ENCODE measurements at places on chromosomes 11 and 22.

GRCh38 chr11:116976941-116977570 lies 121.2 kb downstream of the SIK3 start:
- no peak for DNase-seq

DNA sequence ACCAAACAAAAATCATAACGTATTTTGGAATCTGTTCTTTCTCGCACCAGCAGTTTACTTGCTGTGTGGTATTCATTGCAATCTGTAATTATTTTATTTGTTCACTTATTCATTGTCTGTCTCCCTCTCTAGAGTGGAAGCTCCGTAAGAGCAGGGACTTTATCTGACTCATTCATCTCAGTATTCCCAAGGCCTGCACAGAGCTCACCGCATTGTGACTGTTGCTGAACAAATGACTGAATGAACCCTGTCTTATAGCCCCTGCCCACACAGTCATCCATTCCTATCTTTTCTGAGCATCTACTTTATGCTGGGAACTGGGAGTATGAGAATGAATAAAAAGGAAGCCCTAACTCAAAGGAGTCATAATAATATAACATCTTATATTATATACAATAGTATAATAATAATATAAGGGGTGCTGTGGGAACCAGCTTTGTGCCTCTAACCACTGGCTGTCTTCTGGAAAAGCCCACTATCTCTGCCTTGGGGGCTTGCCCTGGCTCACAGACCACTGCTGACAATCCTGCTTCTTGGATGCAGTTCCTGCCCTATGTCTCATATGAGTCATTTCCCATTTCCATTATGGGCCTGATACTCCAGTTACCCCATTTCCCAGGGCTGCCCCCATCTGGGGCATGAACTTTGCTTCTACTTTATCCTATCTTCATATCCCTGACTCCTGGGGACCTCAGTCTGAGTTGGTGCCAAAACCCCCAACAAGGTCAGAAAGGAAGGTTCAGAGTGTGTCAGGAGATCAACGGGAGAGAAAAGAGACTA lies 11.0 kb downstream of the XRRA1 start:
- DNase-seq, result no peak

GRCh38 chr11:94513091-94513490 lies 830 bp downstream of the C11orf97 start:
- DNase-seq, result peak; percentile 28

GRCh38 chr11:75447415-75447814 lies 14.4 kb upstream of the KLHL35 start:
- no peak for DNase-seq

- DNase-seq, result no peak
Measured at GRCh38 chr11:92266806-92267205, 42.2 kb downstream of the FAT3 start.

GRCh38 chr22:24836282-24836681 lies 30.3 kb downstream of the SGSM1 start:
- DNase-seq, result peak; percentile 19

DNA sequence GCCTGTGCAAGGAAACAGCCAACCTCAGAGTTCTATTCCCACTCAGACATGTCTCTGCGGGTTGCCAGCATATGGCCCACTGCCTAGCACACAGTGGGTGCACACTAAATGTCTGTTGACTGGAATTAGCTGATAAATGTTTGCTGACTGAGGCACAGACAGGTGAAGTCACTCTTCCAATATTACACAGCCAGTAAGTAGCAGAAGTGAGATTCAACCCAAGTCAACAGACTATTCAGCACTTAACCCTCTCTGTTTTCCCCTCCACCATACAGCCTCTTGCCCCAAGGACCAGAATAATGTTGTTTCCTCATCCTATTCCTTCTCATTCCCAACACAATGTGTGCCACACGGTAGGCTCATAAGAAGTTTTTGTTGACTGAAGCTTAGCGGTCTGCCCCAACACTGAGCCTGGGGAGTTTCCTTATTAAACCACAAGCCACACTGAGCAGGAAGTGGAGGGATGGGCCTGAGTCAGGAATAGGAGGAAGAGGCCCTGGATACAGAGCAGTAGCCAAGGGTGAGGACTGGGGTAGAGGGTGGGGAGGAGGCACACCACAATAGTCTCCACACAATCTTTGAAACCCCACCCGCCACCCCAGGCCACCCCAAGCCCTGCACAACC lies 15.7 kb upstream of the IL10RA start:
- peak; percentile 11 for DNase-seq

GRCh38 chr11:8689726-8690255 lies 7.2 kb downstream of the RPL27A start:
- no peak for DNase-seq

- DNase-seq, result no peak
Measured at GRCh38 chr11:99200720-99201119, 180.0 kb downstream of the CNTN5 start.

- DNase-seq, result no peak
Measured at GRCh38 chr11:122154994-122155393, 39.0 kb upstream of the BLID start.

- peak; percentile 81 for DNase-seq
Measured at GRCh38 chr11:8810540-8811301, 100.3 kb upstream of the AKIP1 start.

DNA sequence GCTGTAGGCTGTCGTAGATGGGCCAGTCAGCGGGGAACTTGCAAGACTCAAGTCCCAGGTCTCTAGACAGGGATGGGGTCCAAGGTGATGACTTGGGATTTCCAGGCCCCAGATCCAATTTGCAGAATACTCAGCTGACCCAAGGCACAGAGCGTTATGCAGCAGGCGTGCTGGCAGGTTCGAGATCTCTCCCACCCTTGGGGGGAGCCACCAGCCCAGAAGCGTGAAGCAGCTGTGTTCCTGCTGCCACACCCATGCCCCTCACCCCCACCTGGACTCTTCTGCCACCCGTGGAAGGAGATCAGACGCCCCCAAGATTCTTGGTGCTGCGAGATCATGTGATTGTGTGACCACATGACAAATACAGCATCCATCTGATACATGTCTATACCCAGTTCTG lies 142.6 kb downstream of the BRD1 start:
- no peak for DNase-seq

DNA sequence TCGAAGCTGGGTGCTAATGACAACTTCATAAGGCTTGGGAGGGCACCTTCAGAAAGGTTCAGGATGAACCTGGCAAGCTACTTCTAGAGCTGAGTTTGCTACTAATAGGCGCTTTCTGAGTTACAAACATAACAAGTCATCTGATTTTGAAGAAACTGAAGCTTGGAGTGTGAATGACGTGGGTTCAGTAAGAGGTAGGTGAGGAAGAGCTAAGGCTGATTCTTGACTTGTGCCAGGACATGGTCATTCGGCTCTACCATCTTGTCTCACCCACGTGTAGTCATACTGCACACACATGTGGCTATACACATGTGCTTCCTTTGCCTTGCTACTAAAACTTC lies 56.4 kb downstream of the SWAP70 start:
- no peak for DNase-seq

GRCh38 chr22:27133681-27134314 lies 476.4 kb downstream of the MIAT start:
- DNase-seq, result no peak

GRCh38 chr11:117412653-117413275 lies 85.1 kb downstream of the CEP164 start:
- no peak for DNase-seq

DNA sequence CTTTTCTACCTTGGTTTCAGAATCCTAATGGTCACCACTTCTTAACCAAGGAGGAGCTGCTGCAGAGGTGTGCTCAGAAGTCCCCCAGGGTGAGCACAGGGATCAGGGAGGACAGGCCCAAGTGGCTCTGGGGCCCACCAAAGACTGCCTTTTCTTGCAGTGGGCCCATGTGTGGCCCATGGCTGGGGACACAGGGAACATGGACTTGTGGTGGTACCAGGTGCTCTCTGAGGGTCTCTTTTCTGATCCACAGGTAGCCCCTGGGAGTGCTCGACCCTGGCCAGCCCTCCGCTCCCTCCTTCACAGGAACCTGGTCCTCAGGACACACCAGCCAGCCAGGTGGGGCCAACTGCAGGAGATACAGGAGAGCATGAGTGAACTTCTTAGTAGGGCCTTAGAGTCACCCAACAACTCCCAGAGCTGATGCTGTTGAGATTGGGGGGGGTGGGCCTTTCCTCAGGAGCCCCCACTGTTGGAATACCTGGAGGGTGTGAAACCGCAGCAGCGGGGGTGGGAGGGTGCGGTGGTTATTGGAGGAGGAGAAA lies 2.0 kb downstream of the MUS81 start:
- DNase-seq, result no peak

DNA sequence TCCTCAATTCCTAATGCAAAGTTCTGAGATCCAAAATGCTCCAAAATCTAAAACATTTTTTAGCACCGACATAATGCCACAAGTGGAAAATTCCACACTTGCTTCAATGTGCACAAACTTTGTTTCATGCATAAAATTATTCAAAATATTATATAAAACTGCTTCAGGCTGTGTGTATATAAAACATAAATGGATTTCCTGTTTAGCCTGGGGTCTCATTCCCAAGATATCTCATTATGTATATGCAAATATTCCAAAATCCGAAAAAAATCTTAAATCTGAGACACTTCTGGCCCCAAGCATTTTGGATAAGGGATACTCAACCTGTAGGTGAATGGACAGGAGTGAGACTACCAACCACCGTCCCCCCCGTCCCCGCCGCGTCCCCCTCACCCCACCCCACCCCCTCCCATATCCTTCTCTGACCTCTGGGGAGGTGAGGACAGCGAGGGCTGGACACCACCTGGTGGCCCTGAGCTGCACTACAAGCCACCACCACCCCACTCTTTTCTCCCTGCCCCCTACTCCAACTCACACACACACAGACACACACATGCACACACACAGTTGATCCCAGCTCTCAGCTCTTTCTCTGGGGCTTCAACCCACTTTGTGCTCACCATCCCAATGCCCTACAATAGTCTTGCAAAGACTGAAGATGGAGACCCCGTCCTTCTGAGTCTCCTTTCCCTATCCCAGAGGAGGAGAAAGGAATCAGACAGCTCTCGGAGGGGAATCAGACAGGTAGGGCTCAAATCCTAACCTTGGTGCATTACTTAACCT lies 101.0 kb downstream of the PDE2A start:
- peak; percentile 17 for DNase-seq

GRCh38 chr11:31509051-31509428 lies 382 bp downstream of the IMMP1L start:
- DNase-seq, result no peak

GRCh38 chr11:12668166-12668565 lies 6.1 kb upstream of the TEAD1 start:
- DNase-seq, result no peak

DNA sequence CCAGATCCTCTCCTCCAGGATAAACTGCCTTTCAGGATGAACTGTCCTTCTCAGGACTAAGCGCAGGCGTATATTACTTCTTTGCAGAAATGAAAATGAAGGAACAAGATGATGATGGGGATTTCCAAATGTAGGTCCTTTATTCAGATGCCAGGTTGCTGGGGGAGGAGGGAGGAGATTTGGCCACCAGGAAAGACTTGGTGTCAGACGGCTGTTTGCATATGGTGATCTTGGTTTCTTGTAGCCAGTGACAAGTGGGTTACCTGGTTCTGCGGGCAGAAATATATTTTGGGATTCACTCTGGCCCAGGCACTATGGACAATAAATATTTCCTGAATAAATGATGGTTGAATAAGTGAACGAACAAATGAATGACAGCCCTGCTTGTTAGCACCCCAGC lies 243.4 kb downstream of the MIAT start:
- no peak for DNase-seq

DNA sequence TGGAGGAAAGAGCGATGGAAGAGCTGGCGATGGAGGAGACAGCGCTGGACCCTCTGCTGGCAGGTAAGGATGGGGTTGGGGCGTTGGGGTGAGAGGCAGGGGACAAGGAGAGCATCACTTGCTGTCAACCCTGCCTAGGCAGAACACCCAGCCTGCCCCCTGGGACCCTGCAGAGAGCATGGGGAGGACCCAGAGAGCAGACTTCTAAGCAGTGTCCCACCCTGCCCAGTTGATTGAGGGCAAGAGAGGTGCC lies 111.6 kb upstream of the ANO1 start:
- no peak for DNase-seq

GRCh38 chr11:61375761-61376108 lies 13.6 kb downstream of the TMEM138 start:
- DNase-seq, result no peak

- DNase-seq, result no peak
Measured at GRCh38 chr11:2736577-2737225, 36.9 kb upstream of the KCNQ1OT1 start.

DNA sequence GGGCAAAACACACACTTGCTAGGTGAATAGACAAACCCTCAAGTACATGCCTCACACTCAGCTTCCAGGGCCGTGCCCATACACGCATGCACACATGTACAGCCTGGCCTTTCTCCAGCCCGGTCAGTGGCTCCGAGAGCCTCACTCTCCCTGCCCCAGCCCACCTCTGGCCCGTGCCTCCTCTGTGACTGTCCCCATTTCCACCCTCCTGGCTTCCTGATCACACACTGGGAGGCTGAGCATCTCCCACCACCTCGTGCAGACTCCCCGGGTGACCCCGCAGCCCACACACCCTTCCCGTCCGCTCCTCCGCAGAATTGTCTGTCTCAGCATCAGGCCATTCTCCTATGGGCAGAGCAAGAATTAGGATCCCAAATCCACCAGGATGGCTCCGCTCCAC lies 634.1 kb downstream of the TBC1D22A start:
- no peak for DNase-seq

DNA sequence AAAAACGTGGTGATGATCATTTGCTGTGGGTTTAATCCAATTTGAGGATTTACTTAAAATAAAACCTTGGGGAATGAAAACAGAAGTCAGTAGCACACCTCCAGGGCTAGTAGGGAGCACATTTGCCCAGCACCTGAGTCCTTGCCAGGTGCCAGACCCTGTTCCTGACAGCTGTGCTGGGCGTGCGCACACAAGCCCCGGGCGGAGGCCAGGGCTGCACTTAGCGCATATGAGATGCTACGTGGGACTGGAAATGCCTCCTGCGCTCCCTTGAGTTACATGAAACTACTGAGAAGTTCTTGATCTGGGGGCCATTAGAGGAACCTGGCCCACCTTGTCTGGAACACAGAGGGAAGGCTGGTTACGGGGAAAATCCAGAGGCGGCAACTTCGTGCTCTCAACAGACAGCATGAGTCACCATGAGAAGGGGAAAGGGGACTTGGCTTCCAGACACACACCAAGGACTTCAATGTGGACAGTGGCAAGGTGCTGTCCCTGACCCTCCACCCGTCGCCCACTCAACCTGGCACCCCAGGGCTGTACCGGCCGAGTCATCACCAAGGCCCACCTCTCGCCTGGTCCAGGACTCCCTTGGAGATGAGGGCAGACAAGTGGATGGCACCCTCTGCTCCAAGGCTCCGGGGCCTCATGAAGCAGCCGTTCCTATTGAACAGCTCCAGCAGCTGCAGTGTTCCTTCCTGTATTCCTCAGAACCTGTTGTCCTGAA lies 1468.6 kb downstream of the BRD1 start:
- no peak for DNase-seq

DNA sequence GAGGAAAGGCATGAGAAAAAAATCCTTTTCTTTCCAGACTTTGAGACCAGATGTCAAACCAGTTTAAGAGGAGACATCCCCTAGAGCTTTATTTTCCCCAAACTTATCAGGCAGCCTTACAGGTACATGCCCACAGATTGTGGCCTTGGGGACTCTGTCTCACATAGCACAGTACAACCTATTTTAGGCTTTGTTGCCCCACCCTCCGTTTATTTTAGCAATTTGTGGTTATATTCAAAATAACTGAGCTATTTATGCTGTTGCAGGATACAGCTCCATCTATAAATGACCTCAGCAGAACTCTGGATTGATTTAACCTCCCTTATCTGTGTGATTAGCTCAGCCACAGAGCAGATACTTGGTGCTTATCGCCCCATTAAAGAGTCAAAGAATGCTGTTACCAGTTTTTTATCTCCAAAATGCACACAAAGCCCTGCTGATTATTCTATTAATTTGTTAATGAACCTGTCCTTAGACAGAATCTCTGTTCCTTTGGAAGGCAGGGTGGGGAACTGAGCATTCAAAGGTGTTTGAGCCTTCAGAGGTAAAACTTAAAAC lies 525.2 kb downstream of the OPCML start:
- DNase-seq, result no peak
